PC-3 (cell line): ENCODE measurements at places on chromosomes 3 and 15. TPM values are rescaled to one million over a fixed set of nuclear protein-coding genes. Genes with fewer than 3 reads are reported as not detected.

DNA sequence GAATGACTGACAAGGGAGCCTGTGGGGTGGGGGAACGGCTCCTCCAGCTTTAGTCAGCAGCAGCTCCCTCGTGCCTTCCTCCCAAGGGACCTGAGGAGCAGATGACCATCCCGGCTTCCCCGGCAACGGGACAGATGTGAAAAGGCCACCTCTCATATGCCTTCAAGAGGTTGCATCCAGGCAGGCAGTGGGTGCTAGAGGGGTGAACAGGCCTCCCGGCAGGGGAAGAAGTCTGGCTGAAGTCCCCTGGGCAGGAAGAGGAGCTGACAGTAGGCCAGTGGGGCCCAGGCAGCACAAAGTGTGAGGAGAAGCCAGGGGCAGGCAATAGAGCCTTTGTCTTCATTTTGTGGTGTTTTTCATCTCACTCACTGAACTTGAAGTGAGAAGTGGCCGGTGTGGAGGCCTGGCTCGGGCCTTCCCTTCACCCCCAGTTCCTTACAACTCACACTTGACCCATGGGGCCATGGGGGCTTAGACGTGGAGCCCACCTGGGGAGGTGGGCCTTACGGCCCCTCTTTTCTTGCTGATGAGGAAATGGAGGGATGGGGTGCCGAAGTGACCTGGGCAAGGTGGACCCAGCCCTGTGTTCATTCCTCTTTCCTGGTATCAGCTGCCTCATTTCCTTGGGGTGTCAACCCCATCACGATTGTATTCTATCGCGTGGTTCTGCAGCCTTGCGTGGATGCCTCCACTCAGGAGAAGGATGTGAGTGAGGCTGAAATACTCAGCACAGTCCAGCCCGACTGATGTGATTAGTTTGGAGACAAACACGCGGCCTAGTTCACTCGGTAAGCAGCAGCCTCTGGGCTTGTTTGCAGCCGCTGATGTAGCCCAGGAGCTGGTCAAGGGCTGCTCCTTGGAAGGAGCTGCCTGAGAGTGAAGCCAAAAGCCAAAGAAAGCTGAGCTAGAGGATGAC lies 115.5 kb upstream of the ALDH1A3 start:
- no peak overlapping the region for H3K27ac ChIP-seq
- no peaks in the 10 kb centered on the region for H3K36me3 ChIP-seq
- H3K4me3 ChIP-seq, result no peak overlapping the region
- no peaks in the 10 kb centered on the region for H3K27me3 ChIP-seq

DNA sequence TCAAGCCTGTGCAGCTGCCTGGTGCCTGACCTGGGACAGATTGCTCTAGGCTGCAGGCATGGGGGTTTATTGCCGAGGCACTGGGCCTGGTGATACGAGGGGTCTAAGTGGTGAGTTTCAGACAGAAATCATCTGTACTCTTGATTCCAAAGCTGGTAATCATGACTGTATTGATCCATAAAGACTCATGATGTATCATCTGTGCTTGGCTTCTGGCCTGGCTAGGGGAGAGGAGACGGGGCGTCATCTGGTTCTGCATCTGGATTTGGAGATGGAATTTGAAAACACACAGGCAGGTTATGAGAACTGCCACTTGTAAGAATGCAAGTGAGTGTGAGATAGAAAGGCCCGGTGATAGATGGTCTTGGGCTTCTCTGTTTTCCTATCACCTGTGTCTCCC lies 337.4 kb upstream of the C2CD4B start:
- no peak overlapping the region for H3K4me3 ChIP-seq
- no peaks in the 10 kb centered on the region for H3K36me3 ChIP-seq
- peaks cover 11% of the 10 kb centered on the region for H3K4me1 ChIP-seq
- DNase-seq, result no peak

GRCh38 chr3:49166752-49167556 lies 823 bp upstream of the CCDC71 start:
- peak overlapping the region; percentile 96; the same call in 1 of the 2 replicates for H3K4me3 ChIP-seq
- no peak for DNase-seq
- peaks cover 15% of the 10 kb centered on the region; the same call in 1 of the 2 replicates for H3K36me3 ChIP-seq

DNA sequence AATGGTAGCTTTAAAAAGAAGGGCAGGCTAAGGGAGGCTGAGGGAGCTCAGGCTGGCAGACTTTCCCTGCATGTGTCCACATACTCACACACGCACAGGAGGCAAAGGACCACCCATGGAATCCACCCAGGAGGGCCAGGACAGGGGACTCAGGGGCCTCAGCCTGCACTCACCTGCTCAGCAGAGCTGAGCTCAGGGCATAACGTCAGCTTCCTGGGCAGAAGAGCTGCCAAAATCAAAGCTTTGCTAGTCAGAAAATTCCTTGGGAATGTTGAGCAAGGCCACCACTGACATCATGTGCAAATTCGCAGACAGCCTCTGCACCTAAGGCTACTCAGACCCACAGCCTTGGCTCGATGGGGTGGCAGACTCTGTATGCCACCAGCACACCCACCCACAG lies 16.4 kb upstream of the ALAS1 start:
- H3K27me3 ChIP-seq, result no peaks in the 10 kb centered on the region
- H3K27ac ChIP-seq, result no peak overlapping the region
- H3K4me1 ChIP-seq, result no peaks in the 10 kb centered on the region
- no peak overlapping the region for H3K4me3 ChIP-seq
- no peaks in the 10 kb centered on the region for H3K36me3 ChIP-seq
- peak; percentile 19 for DNase-seq

The GUCA1C gene
- total RNA-seq, result not detected in 2 replicates

The LRRC34 gene
- 1.8 and 3.8 TPM in 2 replicates for total RNA-seq

The RNF111 gene
- total RNA-seq, result 13.3 and 18.3 TPM in 2 replicates

The GOLGA6B gene
- 0.11 TPM in 1 of 2 replicates, not detected in the other for total RNA-seq

The HYKK gene
- total RNA-seq, result 2.9 and 7.3 TPM in 2 replicates

The C2CD4A gene
- 0.11 and 0.52 TPM in 2 replicates for total RNA-seq

The ITIH1 gene
- not detected in 2 replicates for total RNA-seq

The GRAMD2A gene
- total RNA-seq, result 0.07 TPM in 1 of 2 replicates, not detected in the other

The IGSF11 gene
- total RNA-seq, result 0.66 TPM in 1 of 2 replicates, not detected in the other
